ENCODE measurements at places on chromosomes 12 and 14. TPM values are rescaled to one million over a fixed set of nuclear protein-coding genes. Genes with fewer than 3 reads are reported as not detected.

Gene CTSG
- not detected for total RNA-seq

Gene PLBD2
- total RNA-seq: 25.8 TPM

Gene OR6C76
- not detected for total RNA-seq

Gene SERPINA3
- total RNA-seq: 11.1 TPM

Gene MMP17
- 4.0 TPM for total RNA-seq

Gene NINJ2
- 0.48 TPM for total RNA-seq

Gene DNAH10
- under 0.01 TPM for total RNA-seq

Gene ARHGEF40
- 18.3 TPM for total RNA-seq

Gene PPP1R13B
- 8.0 TPM for total RNA-seq

Gene PTHLH
- 193 TPM for total RNA-seq

Gene GMPR2
- total RNA-seq: 95.1 TPM

Gene TRHDE
- total RNA-seq: not detected

Measured in tracheal epithelial cell (primary cell).